KG1 (cell line): ENCODE measurements at places on chromosomes 12 and 14.
A peak's percentile ranks its signal among the peaks of the same experiment; 100 is the strongest.

DNA sequence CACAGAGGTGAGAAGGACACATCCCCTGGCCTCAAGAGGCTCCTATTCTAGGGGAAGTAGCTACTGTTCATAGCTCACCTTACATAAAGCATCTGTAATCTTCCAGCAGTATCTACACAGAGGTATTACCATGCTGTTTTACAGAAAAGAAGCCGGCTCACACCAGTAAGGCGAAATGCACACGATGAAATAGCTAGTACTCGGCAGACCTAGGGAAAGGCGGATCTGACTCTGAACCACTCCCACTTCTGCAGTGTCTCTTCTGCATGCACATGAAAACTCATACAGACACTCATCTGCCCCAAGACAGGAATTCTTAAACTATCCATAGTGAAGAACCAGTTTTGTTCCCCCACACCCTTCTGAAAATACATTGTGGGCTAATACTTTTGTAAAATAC lies 73.6 kb downstream of the IQSEC3 start:
- no peak for DNase-seq

DNA sequence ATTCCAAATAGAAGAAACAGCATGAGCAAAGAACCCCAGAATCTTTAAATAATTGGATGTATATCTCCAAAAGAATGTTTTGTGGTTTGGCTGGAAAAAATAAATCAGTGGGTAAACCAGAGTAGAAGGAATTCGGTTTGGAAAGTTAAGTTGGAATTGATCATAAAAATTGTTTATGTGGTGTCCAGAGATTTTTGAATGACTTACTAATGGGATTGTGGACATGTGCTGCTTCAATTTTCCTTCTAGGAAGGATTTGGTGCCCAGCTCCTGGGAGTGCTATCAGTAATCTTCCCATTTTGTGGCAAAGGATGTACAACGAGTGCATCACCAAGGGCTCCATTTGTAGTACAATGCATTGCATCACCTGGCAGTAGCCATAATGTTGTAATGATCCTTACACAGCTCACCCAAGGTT lies 224.8 kb downstream of the SLC16A7 start:
- DNase-seq, result no peak

DNA sequence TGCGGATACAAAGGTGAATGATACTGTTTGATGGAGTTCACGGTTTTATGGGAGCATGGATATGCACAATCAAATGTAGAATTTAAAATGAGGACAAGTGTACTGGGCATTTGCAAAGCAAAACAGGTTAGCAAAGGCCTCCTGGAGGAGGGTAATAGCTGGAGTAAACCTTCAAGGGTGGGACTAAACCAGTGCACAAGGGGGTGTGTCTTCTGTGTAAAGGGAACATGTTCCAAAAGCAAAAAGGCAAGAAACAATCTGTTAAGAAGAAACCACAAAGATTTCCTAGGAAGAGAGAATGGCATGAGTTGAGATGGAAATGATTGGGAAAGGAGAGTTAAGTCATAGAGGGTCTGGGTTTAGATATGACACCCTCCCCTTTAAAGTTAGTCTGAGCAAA lies 109.2 kb upstream of the SLCO1C1 start:
- DNase-seq, result no peak

GRCh38 chr12:126952096-126953007 lies 1314.6 kb upstream of the TMEM132C start:
- DNase-seq, result no peak

GRCh38 chr14:33956640-33957039 lies 5.8 kb upstream of the EGLN3 start:
- DNase-seq, result no peak

DNA sequence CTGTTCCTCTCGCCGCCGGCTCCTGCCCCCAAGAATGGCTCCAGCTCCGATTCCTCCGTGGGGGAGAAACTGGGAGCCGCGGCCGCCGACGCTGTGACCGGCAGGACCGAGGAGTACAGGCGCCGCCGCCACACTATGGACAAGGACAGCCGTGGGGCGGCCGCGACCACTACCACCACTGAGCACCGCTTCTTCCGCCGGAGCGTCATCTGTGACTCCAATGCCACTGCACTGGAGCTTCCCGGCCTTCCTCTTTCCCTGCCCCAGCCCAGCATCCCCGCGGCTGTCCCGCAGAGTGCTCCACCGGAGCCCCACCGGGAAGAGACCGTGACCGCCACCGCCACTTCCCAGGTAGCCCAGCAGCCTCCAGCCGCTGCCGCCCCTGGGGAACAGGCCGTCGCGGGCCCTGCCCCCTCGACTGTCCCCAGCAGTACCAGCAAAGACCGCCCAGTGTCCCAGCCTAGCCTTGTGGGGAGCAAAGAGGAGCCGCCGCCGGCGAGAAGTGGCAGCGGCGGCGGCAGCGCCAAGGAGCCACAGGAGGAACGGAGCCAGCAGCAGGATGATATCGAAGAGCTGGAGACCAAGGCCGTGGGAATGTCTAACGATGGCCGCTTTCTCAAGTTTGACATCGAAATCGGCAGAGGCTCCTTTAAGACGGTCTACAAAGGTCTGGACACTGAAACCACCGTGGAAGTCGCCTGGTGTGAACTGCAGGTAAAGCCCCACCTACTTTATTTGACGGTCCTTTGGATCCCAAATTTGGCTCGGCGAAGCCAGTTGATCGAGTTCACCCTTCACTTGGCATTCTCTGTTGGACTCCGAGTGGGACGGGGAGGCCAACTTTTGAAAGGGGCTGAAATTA lies 1.5 kb downstream of the WNK1 start:
- no peak for DNase-seq

- no peak for DNase-seq
Observed at GRCh38 chr12:67656251-67656650, 7.7 kb downstream of the DYRK2 start.

DNA sequence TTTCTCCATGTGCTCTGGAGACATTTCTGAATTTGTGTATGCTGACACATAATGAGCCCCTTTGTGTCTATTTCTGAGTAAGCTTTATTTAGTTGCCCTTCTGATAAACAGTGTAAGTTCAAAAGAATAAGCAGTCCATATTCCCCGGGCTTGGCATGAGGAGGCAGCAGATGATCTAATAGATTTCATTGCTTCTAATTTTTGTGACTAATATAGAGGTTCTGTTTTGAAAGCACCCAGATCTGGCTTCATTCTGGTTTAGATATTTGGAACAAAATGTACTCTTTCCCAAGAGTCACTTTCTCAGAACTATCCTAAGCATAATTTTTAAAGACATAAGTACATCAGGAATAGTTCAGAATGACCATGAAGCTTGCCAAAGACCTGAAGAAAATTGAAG lies 290.9 kb downstream of the BTG1 start:
- no peak for DNase-seq

GRCh38 chr14:91009501-91010152 lies 50.8 kb downstream of the RPS6KA5 start:
- peak; percentile 65 for DNase-seq

- DNase-seq, result no peak
Observed at GRCh38 chr14:97336179-97336578, 539.0 kb downstream of the VRK1 start.
